ENCODE measurements at places on chromosomes 3 and 15.

DNA sequence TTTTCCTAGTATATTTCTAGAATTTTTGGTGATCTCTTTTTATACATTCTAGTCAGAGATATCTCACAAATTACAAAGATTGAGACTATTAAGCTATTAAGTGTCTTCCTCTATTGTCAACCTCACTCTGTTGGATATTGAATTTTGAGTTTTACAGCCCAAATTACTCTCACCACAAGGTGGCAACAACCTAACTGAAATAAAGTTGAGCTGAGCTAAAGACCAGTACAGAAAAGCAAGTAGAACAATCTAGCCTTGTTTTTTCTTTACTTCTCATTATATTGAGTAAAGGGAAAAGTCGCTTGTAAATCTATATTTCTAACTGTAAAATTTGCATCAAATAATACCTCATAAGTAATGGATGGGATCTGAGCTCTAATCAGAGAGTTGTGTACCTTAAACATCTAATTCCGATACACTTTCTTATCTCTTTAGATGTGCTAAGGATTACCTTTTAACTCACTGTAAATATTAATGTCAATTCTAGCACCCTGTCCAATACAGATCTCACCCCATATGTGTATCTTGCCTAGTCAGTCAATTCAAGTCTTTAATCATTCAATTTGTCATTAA is 13.6 kb upstream of the COMMD2 start:
- DNase-seq, result no peak

DNA sequence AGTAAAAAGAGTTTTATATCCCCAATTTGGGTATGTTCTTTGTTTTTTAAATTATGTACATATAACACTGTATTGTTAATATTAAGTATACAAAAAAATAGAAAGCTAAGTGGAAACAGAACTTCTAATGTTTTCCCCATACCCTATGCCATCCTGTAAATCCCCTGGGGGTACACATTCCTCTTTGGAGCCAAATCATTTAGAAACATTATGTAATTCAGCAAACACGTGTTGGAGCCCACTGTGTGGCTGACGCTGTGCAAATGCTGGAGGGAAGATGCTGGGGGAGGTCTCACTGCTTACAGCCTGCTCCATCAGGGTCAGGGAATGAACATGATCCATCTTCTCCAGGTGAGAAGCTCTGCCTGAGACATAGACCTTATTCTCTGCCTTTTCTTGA is 52.8 kb downstream of the CRTC3 start:
- no peak for DNase-seq

DNA sequence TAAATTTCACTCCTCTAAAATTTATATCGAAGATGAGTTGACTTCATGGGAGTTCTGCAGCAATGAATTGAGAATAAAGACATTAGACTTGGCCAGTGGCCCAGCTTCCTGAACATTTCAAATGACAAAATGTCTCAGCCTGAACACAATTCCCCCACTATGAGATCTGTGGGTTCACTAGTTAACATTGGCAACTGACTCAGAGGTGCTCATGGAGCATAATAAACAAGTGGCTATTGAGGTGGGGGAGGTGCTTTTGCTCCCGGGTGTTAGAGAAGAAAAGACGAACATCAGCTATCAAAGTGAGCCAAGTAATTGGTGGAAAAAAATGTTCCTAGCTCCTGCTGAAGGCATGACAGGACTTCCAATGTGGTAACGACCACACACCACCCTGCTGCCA is 6.3 kb downstream of the ATP13A4 start:
- DNase-seq, result no peak

- DNase-seq, result no peak
Observed at GRCh38 chr3:61315871-61316270, 64.6 kb upstream of the FHIT start.

DNA sequence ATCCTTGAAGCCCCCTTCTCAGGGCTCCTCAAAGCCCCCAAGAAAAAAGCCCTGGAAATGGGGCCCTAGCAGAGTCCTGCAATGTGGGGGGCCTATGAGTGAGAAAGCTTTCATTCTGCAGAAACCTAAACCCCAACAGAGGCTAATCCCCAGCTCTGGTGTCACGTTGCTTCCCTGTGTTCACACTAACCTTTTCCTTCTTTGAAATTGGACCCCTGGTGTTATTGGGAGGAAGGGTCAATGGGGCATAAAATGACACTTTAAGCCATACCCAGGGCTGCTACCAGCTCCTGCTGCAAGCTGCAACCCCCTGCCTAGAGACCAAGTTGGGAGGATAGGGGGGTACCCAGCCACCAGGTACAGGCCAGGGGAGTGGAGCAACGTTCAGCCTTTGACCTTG is 2.1 kb downstream of the CYP1A2 start:
- DNase-seq, result no peak

- DNase-seq, result no peak
Observed at GRCh38 chr3:184820525-184820924, 8.6 kb downstream of the VPS8 start.

DNA sequence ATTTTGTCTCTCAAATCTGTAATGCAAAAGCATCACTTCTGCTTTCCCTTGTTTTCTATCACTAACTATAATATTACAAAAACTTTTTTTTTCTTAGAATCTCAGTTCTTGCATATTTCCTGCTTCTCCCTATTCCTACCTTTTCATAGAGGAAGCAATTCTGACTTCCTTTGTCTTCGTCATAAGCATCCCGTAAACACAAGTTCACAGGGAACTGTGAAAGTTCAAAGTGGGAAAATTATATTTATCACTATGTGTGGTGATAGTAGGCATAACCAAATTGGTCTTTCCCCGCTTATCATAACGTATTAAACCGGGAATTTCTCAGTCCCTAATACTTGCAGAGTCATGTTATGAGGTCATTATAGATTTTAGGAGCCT is 22.3 kb downstream of the CD200 start:
- no peak for DNase-seq

- no peak for DNase-seq
Observed at GRCh38 chr15:56250626-56251025, 6.9 kb upstream of the RFX7 start.

GRCh38 chr15:73378089-73378488 is 9.3 kb upstream of the HCN4 start:
- DNase-seq, result no peak

DNA sequence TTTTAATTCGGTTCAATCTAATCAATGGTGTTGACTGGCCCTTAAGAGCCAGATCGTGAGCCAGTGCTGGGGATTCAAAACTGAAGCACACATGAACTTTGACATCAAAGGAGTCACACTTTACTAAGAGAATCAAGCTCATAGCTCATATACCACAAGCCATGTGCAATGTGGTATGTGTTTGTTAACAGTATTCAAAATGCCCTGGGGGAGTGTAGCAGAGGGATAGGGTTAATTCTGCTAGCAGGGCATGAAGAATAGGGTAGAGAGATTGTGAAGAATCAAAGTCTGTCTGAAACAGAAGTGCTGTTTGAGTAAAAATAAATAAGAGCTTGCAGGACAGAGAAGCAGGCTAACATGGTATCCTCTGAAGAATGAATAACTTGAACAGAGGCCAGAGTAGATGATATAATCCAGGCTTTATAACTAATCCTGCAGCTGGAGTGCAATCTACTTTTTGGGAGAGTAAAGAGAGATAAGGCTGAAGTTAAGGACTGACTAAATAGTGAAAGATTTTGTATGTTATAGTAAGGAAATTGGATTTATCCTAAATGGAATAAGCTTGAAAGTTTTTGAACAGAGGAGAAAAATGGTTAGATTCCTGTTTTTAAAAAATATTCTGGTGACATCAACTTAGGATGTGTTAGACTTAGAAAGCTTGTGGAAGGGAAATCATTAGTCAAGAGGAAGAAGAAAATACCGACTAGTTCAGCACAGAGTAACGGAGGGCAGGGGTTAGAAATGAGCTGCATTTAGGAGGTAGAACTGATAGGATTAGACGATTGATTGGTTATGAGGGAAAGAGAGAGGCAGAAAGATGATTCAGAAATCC is 292.0 kb downstream of the NFKBIZ start:
- DNase-seq, result no peak

GRCh38 chr3:156681002-156681401 is 6.6 kb downstream of the TIPARP start:
- DNase-seq, result peak; percentile 92

- DNase-seq, result no peak
Observed at GRCh38 chr3:23574822-23575315, 230.9 kb upstream of the UBE2E1 start.
